Sigmoid colon (tissue), 7 donors: ENCODE measurements at places on chromosomes 3 and 15.

DNA sequence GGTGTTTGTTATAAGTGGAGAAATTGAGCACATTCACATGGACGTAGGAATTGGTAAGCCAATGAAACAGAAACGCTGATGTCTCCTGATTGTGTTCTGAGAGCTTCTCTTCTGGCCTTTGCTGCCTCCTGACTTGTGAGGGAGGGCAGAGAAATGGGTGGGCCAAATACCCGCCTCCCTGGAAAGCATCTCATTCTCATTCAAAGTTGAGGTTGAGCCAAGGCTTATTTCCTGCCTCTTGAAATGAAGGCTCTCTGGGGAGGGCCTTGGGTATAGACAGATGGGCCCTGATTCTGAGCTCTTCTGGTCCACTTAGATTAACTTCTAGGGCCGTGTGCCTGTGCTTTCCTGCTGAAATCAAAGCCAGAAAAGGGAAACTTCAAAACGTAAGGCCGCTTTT lies 57.4 kb upstream of the MYZAP start:
- peaks cover 14% of the 10 kb centered on the region for H3K4me1 ChIP-seq
- DNase-seq = no peak
- H3K36me3 ChIP-seq = no peaks in the 10 kb centered on the region
- no peak overlapping the region for H3K4me3 ChIP-seq

DNA sequence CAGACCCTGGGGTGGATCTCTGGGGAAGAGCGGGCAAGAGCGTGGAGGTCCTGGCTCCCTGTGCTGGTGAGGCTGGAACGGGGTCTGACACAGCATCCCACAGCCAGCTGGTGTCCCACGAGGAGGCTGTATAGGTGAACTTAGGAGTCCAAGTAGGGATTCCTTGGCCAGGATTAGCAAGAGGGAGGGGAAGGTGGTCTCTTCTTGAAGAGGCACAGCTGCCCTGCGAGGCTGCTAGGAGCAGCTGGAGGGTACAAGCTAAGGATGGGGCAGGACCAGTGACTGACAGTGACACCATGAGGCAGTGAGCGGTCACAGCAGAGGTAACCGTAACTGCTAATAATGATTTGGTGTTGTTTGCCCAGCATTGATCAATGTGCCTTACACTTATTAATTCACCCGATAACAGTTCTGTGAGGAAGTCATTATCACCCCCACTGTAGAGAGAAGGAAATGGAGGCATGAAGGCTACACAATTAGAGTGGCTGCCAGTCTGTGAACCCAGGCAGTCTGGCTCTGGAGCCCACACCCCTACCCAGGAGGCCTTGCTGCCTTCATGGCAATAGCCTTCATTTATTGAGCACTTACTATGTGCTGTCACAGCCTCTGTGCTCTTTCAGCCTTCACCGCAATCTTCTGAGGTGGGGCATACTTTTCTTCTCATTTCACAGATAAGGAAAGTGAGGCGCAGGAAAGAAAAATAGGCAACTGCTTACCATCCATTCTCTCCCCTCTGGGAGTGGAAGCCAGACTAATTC lies 59.4 kb downstream of the TMEM44 start:
- no peak overlapping the region for H3K27ac ChIP-seq
- H3K4me3 ChIP-seq = no peak overlapping the region
- H3K27me3 ChIP-seq = no peaks in the 10 kb centered on the region
- H3K36me3 ChIP-seq = no peaks in the 10 kb centered on the region

DNA sequence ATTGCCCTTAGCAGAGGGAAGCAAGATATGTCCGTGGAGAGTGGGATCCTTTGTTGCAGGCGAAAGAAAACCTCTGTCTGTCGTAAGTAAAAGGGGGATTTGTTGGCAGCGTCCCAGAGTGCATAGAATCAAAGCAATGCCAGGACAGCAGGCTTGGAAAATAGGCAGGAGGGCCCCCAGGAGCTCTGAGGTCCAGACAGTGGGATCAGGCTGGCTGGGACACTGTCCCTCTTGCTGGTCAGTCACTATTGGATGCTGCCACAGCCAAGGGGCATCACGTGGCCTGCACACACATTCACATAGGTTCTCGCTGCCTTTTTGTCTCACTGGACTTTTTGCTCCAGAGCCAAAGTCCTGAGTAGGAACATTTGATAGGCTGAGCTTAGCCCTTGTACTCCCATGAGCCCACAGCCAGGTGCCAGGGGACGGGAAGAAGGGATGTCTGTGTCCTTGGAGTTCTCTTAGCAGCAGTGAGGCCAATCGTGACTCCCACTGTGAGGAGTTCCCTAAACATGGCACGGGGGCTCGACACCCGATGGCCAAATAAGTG lies 10.7 kb downstream of the MUC20 start:
- H3K4me1 ChIP-seq = no peaks in the 10 kb centered on the region
- no peaks in the 10 kb centered on the region for H3K36me3 ChIP-seq
- no peak overlapping the region for H3K4me3 ChIP-seq
- no peak overlapping the region for H3K27ac ChIP-seq

DNA sequence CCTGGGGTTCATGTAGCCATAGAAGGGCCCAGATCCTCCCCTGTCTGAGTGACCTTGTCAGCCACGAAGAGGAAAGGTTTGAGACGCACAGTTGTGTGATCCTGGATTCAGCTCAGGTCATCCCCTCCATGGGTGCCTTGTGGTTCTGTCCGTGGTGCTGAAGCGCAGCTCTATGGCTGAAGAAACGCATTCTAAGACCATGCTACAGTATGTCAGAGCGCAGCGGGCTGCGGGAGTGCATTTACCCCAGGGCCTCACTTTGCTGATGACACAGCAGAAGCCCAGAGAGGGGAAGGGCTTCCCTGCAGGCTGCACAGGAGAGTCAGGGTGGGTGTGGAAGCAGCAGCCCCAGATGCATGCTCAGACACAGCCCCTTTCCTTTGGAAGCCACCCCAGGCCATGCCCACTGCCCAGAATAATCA lies 68.8 kb upstream of the IQSEC1 start:
- no peak overlapping the region for H3K4me3 ChIP-seq
- H3K27ac ChIP-seq = no peak overlapping the region
- no peaks in the 10 kb centered on the region for H3K4me1 ChIP-seq
- no peaks in the 10 kb centered on the region for H3K27me3 ChIP-seq
- no peaks in the 10 kb centered on the region for H3K36me3 ChIP-seq

GRCh38 chr3:98560911-98561310 lies 29.1 kb downstream of the GPR15 start:
- DNase-seq = no peak
- no peaks in the 10 kb centered on the region for H3K36me3 ChIP-seq
- no peaks in the 10 kb centered on the region for H3K27me3 ChIP-seq
